ENCODE measurements at places on chromosomes 2 and 18.

- no peak for DNase-seq
These were observed 62.7 kb downstream of the RTP5 start for GRCh38 chr2:241931976-241932898.

GRCh38 chr2:96856776-96857666, 795 bp downstream of the ANKRD39 start:
- peak; percentile 72 for DNase-seq

DNA sequence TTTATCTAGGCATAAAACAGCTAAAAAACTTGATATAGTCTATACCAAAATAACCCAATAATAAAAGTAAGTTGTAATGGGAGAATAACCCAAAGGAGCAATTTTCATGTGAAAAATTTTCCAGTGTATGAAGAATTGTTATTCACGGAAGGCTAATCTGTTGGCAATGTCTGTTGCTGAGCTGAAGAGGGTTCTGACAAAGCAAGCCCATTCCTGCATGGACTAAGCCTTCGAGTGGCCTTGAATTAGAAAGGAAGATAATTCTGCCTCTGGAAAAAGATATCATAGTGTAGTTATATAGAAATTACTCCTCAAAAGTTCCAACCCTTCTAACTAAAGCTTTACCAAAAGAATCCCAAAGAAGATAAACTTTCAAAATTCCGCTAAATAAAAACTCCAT, 101.5 kb downstream of the MAP2 start:
- no peak for DNase-seq

DNA sequence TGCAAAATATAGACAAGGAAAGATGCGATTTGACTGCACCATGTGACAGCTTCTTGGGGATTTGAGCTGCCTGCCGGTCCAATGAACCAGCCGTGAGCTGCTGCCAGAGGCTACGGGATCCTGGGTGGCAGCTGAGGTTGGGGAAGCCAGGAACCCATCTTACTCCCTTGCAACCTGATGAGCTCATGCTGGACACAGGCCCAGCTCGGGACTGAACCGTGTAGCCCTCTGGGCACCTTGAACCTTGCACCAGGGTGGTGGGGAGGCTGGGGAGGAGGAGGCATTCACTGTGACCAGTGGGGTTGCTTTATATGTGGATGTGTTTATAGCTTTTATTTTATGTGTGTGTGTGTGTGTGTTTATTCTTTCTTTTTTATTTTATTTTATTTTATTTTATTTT, 9.1 kb downstream of the ALPI start:
- DNase-seq: no peak

- DNase-seq: no peak
These were observed 836.9 kb upstream of the CELF4 start for GRCh38 chr18:38402509-38402908.

- DNase-seq: peak; percentile 91
These were observed 228.0 kb downstream of the ATAD2B start for GRCh38 chr2:23698721-23699579.

GRCh38 chr2:3708576-3708975, 5.2 kb downstream of the DCDC2C start:
- DNase-seq: no peak

DNA sequence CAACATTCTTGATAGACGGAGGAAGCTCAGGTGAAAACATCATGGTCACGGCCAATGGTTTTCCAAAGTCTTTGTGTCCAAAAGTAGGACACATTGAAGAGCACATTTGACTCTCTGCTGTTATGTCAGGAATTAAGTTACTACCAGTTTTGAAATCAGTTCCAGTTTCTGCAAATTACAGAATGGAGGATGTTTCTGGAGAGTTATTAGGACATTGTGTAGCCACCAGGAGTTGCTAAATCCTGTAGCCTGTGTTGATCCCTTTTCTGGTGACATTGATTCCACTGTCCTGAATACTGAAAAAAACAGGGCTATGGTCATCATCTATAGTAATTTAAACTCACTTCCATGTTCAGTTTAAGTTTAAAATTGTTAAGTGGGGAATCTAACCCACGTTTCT, 15.3 kb downstream of the UPP2 start:
- DNase-seq: no peak

- DNase-seq: peak; percentile 74
These were observed 141.6 kb upstream of the SP3 start for GRCh38 chr2:174106736-174107135.

DNA sequence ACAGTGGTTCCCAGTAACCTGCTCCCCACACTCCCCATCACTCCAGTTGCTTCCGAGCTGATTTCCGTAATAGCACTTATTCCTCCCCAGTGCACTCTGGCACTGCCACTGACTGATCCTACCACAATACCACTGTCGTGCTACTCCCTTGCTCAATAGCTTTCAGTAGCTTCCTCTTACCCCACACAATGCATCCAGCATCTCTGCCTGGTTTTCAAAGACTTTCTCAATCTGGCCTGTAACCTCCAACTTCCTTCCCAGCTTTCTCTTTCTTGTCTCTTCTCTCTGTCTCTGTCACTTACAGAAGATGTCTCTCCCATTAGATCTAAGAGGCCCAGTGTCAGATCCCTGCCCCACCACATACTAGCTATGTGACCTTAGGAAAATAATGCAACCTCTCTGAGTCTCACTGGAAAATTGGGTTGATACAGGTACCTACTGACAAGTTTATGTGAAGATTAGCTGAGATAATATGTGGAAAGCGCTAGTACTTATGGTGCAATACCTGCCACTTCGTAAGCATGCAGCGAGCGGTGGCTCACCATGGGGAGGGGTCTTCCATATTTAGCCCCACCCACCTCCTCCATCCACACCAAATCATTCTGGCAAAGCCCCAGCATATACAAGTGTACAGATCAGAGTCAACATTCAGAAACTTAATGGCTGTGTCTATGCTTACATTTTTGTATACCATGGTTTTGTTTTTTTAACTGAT, 36.7 kb downstream of the SFXN5 start:
- DNase-seq: no peak

- no peak for DNase-seq
These were observed 8.7 kb downstream of the INPP5D start for GRCh38 chr2:233068762-233069418.

DNA sequence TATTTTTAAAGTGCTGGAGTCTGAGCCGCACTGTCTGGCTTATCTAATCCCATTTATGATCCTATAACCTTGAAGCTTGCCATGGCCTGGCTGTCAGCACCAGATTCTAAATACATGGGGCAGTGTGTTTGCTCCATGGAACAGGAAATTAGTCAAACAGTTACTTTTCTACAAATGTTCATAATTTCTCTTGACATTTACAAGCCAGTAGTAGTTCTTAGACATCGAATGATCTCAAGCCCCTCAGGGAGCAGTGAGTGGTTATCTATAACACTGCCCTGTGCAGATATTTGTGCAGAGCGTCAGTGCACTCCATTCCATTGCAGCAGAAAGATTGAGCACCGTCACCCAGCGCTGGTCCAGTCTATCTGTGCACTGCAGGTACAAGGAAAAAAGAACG, 205.2 kb downstream of the AGPS start:
- DNase-seq: no peak
